MG63 (cell line): ENCODE measurements at places on chromosomes 5 and 9. TPM values are rescaled to one million over a fixed set of nuclear protein-coding genes. Genes with fewer than 3 reads are reported as not detected.

TGFBI gene
- 2,057 and 2,194 TPM in 2 replicates for total RNA-seq

ARSI gene
- 38.8 and 45.4 TPM in 2 replicates for total RNA-seq

CCL27 gene
- not detected in 2 replicates for total RNA-seq

ST8SIA4 gene
- not detected in 2 replicates for total RNA-seq

EPB41L4A gene
- total RNA-seq: 0.53 and 3.7 TPM in 2 replicates

FABP6 gene
- 2.6 and 3.9 TPM in 2 replicates for total RNA-seq

CCL28 gene
- 0.12 and 2.1 TPM in 2 replicates for total RNA-seq

MELK gene
- total RNA-seq: 75.8 and 95.3 TPM in 2 replicates

ADAMTS16 gene
- not detected in 2 replicates for total RNA-seq

ZNF483 gene
- total RNA-seq: not detected in 2 replicates

MORN5 gene
- total RNA-seq: not detected in 2 replicates

PCDHGC4 gene
- total RNA-seq: not detected in 2 replicates

DRD1 gene
- not detected in 2 replicates for total RNA-seq

TAF11L5 gene
- not detected in 2 replicates for total RNA-seq

DNA sequence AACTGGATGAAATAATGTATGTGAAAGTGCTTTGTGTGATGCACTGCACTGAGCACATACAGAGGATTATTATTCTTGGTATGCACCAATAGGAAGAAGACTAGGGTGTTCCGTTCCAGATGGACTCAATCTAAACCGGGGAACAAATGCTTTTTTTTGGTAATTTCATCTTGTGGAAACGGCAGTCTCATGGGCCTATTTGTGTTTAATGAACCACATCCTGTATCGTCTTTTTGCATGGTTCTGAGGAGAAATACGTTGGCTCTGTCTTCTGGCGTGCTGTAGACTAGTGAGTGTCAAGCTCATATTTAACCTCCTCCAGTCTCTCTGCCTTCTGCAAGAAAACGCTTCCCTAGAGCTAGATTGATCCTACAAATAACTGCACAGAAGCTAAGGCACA is 30.0 kb downstream of the TRIM32 start:
- no peak for DNase-seq

DNA sequence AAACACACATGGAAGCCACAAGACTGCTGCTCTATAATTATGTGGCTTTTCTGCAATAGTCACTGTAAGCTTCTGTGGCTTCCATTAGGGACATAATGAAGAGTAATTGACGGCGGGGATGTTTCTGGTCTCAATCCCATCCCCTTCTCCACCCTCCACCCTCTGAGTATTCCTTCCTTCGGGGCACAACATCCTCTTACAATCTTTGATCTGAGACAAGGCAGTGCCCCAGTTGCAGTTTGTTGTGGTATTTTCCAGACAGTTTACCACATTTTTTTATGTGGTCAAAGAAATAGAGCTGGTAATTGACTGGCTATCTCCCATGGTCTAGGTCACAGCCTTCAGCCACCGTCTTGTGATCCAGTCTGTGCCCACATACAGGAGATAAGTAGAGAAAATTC is 277.7 kb downstream of the NR2F1-AS1 start:
- no peak for DNase-seq

GRCh38 chr9:36164372-36164771 is 4.8 kb upstream of the CCIN start:
- DNase-seq: no peak

DNA sequence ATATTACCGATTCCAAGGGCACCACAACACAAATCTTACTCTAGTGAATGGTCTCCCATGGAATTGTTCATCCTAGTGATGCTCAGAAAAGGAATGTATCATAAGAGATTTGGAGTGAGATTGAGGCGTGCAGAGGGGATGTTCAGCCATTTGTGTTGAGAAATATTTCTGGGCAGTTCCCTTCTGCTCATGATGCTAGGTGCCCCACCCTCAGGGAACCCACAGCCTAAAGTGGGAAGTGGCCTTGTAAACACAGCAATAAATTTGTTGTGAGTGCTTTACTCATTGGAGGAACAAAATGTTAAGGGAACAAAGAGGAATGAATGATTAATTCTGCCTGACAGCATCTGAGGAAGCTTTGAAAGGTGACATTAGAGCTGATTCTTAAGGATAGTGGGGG is 129.9 kb downstream of the TLE4 start:
- DNase-seq: no peak

DNA sequence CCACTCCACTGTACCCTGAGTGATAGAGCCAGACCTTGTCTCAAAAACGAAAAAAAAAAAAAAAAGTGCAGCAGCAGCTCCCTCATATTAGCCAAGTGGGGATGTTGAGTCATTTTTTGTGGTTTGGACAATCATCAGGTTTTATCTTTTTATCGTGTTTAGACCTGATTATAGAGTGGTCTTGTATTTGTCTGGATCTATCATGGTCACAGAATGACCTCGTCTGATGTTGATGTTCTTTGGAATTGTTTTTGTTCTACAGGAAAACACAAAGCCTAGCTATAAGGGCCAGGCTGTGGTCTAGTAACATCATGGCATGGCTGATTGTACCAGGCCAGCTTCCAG is 1.6 kb upstream of the FBXW11 start:
- DNase-seq: no peak

DNA sequence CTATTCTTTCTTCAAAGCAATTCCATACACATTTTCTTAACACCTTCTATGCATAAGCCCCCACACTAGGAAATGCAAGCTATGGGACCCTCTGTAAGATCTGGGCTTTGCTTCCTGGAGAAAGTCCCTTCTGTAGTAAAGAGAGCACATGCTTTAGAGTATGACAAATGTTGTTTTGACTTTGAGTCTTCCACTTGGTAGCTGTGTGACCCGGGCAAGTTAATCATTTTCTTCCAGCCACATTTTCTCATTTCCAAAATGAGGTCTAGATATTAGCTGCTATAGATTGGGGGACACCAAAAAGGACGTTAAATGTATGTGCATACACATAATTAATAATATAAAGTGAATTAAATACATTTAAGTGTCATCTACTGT is 334.0 kb downstream of the NFIB start:
- DNase-seq: no peak

- DNase-seq: peak; percentile 99
Measured at GRCh38 chr5:178642351-178642909, 15.6 kb upstream of the CLK4 start.

- no peak for DNase-seq
Measured at GRCh38 chr5:169303119-169303515, 2.2 kb upstream of the SLIT3 start.

DNA sequence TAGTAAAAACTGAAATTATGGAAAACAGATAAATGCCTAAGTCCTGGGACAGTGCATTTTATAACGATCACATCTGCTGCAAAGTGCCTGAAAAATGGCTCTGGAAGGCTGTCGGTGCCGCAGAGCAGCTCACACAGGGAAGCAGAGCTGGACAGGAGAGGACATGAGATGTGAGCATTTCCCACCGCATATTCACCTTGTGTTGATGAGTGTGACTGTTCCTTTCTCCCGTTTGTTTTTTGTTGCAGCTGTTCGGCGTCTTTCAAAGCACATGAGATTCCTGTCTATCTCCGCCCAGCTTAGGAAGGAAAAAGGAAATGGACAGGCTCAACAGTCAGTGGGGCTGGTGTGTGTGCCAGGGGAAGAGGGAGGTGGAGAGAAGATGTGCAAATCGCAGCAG is 164.9 kb upstream of the SEMA6A start:
- DNase-seq: no peak

DNA sequence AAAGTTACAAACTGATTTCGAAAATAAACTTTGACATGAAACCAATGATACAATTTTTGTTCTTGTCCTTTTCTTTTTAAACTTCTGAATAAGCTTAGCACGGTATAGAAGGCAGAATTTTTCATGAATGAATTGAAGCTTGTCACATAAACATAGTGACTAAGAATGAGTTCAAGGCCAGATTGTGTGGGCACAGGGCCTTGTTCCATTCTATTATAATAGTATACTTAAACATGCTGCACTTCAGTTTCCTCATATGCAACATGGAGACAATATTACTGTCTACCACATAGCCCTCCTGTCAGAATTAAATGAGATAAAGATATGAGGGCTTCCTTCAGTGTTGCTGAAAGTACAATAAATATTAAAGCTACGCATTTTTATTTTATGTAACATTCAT is 204.2 kb upstream of the HAPLN1 start:
- DNase-seq: no peak

- no peak for DNase-seq
Measured at GRCh38 chr9:4220346-4220745, 79.5 kb downstream of the GLIS3 start.

DNA sequence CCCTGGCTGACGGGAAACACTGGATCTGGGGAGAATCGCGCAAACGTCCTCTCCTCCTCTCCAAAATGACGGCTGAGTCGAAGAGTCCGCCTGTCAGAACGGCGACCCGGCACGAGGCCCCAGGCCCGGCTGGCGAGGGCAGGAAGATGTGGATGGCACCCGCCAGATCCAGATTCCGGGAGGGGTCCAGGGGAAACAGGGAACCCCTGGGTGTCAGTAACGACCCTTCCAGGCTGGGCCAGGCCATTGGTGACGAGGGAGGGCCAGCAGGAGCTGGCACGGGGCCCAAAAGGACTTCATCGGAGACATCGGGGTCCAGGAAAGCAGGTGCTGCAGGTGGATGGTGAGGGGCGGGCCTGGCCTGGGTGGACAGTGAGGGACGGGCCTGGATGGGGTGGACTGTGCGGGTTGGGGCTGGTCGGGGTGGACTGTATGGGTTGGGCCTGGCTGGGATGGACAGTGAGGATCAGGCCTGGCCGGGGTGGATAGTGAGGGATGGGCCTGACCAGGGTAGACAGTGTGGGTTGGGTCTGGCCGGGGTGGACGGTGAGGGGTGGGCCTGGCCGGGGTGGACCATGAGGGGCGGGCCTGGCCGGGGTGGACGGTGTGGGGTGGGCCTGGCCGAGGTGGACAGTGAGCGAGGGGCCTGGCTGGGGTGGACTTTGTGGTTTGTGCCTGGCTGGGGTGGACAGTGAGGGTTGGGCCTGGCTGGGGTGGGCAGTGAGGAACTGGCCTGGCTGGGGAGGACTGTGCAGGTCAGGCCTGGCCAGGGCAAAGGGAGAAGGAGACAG is 14.0 kb downstream of the SLC6A3 start:
- DNase-seq: no peak

DNA sequence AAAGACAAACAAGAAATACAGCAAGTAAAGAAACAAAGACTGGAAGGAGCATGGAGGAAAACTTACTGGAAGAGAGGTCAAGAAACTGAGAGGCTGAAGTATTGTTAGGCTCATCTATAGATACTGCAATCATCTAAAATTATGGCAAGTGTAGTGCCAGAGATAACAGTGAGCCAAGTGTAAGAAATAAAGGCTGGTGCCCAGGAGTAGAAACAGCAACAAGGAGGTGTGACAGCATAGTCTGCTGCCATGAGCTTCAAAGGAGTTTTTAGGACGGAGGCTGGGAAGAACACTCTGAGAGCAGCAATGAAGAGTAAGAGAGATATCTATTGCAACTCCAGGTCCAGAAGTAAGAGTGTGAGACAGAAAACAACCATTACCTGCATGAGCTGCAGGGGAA is 60.5 kb downstream of the MEGF9 start:
- DNase-seq: no peak

GRCh38 chr9:34628656-34629490 is at the start of gene ARID3C:
Gene ARID3C (minus strand): TSS chr9:34629066. CDS start chr9:34628014, 1,052 bp downstream.
- DNase-seq: peak; percentile 33

- DNase-seq: no peak
Measured at GRCh38 chr5:151676314-151676712, 10.4 kb downstream of the SPARC start.

DNA sequence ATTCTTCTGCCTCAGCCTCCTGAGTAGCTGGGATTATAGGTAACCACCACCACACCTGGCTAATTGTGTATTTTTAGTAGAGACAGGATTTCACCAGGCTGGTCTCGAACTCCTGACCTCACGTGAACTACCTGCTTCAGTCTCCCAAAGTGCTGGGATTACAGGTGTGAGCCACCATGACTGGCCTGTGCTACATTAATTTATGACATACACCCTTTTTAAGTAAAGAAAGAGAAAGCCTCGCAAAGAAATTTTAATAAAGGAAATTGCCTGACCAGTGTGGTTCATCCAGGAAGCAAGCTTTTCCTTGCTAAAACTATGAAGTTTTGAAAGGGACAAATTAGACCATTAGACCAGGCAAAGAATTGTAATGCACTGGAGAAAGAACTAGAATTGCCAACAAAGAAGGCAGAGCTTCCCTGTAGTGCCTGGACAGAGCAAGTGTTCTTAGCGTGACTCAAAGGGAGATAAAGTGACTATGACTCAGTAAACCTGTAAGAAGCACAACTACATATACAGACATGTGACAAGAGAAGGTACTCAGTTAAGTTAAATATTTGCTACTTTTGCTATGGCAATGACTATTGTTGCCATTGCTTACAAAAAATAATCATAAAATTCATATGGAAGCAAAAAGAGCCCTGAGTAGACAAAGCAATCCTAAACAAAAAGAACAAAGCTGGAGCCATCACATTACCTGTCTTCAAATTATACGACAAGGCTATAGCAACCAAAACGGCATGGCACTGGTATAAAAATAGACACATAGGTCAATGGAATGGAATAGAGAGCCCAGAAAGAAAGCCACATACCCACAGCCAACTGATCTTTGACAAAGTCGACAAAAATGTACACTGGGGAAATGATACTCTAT is 54.6 kb downstream of the FYB1 start:
- DNase-seq: no peak

- DNase-seq: no peak
Measured at GRCh38 chr9:110958847-110959246, 79.4 kb downstream of the LPAR1 start.

DNA sequence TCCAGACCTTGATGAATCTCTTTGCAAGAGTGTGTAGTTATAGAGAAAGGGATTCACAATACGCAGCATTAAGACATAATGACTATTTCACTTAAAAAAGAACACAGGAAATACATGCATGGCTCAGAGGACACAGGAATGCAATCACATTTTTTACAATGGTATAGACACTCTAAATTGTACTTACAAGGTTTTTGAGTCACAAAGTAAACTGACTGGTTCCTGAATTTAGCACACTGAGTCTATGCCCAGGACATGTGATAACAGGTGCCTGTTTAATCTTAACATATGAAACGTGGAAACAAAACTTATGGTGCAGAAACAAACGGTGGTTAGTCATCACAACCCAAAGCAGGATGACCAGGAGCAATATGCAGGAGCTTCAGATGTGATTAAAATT is 6.7 kb downstream of the EPB41L4A start:
- DNase-seq: no peak

DNA sequence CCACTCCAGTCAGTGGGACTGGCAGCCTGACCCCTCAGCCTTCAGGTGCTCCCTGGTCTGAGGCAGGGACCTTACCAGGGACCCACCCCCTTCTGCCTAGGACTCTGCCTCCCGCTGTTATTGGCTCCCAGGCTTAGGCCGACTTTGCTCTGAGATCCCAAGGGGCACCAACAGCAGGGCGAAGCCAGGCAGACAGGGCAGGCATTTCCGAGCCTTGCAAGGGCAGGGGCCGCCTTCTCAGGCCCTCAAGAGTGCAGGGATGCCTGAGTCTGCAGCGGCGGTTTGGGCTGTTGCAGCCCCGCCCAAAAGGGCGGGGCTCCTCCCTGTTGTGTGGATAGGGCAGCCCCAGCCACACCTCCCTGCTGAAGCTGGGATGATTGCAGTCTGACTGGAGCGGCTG is 644.6 kb downstream of the PRR16 start:
- peak; percentile 77 for DNase-seq
